ENCODE measurements at places on chromosomes 6 and 20.

- H3K4me1 ChIP-seq, result no peaks in the 10 kb centered on the region
- peaks cover 17% of the 10 kb centered on the region for H3K27me3 ChIP-seq
- no peak overlapping the region for H3K4me3 ChIP-seq
- no peaks in the 10 kb centered on the region for H3K36me3 ChIP-seq
- no peak overlapping the region for H3K27ac ChIP-seq
These were observed 124.1 kb downstream of the FOXA2 start for GRCh38 chr20:22460231-22460630.

GRCh38 chr6:108902382-108902792 lies 54.2 kb downstream of the ARMC2 start:
- H3K27ac ChIP-seq, result peak overlapping the region; percentile 51
- H3K27me3 ChIP-seq, result no peaks in the 10 kb centered on the region
- peak; percentile 77 for DNase-seq
- no peaks in the 10 kb centered on the region for H3K36me3 ChIP-seq
- peaks cover 9% of the 10 kb centered on the region for H3K4me1 ChIP-seq
- H3K4me3 ChIP-seq, result no peak overlapping the region

GRCh38 chr6:163548624-163549023 lies 134.1 kb downstream of the QKI start:
- no peaks in the 10 kb centered on the region for H3K4me1 ChIP-seq
- DNase-seq, result no peak
- no peak overlapping the region for H3K4me3 ChIP-seq
- H3K27ac ChIP-seq, result no peak overlapping the region

DNA sequence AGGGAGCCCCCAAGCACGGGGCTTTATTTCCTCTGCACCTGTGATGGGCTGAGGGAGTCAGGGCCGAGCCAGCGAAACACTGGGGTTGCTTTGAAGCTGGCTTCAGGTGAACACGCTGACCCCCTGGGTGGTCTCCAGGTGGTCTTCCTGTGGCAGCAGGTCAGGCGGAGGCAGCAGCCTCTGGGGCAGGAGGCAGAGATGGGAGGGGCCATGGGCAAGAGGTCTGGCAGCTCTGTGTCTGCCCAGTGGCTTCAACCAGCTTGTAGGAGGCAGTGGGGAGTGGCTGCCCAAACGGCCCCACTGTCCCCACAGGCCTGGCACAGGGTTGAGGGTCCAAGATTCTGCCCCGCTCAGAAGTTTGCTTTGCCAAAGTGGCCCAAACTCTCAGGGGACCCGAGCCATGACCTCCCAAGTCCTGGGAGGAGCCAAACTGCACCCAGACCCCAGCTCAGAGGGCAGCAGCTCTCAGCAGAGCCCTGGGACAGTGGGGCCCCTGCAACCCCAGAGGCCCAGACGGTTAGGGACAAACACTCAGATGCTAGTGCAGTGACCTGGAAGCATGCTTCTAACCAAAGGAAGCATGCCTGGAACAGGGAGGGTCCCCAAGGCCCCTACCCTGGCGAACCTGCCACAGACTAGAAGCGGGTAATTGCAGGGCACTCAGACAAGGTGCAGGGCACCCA lies 15.3 kb downstream of the NTSR1 start:
- H3K36me3 ChIP-seq, result no peaks in the 10 kb centered on the region
- H3K4me1 ChIP-seq, result no peaks in the 10 kb centered on the region
- no peak overlapping the region for H3K27ac ChIP-seq
- no peaks in the 10 kb centered on the region for H3K27me3 ChIP-seq

- DNase-seq, result peak; percentile 25
- no peaks in the 10 kb centered on the region for H3K27me3 ChIP-seq
- no peak overlapping the region for H3K27ac ChIP-seq
- peaks cover 14% of the 10 kb centered on the region for H3K4me1 ChIP-seq
- H3K36me3 ChIP-seq, result peaks cover 5% of the 10 kb centered on the region
- H3K4me3 ChIP-seq, result no peak overlapping the region
These were observed 460.3 kb downstream of the UTRN start for GRCh38 chr6:144745439-144745838.

DNA sequence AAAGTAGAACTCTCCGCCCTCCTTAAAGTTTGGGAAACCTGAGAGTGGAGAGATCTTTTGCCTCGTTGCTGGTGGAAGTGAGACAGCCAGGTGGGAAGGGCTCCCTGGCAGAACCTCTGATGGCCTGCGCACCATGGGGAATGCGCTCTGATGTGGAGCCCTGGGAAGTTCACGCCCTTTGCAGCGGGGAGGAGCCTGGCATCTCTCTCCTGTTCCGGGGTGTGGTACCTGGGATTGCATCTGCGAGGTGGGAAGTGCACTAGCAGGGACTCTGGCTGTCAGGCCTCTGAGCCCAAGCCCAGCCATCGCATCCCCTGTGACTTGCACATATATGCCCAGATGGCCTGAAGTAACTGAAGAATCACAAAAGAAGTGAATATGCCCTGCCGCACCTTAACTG lies 159.8 kb downstream of the AKAP7 start:
- DNase-seq, result no peak
- H3K36me3 ChIP-seq, result peaks cover 2% of the 10 kb centered on the region
- H3K4me3 ChIP-seq, result no peak overlapping the region
- H3K4me1 ChIP-seq, result peaks cover 8% of the 10 kb centered on the region
- no peaks in the 10 kb centered on the region for H3K27me3 ChIP-seq
- no peak overlapping the region for H3K27ac ChIP-seq

- H3K4me3 ChIP-seq, result no peak overlapping the region
- no peaks in the 10 kb centered on the region for H3K27me3 ChIP-seq
- DNase-seq, result no peak
- peaks cover 13% of the 10 kb centered on the region for H3K4me1 ChIP-seq
These were observed 83.8 kb upstream of the SUPT3H start for GRCh38 chr6:45461486-45461885.

DNA sequence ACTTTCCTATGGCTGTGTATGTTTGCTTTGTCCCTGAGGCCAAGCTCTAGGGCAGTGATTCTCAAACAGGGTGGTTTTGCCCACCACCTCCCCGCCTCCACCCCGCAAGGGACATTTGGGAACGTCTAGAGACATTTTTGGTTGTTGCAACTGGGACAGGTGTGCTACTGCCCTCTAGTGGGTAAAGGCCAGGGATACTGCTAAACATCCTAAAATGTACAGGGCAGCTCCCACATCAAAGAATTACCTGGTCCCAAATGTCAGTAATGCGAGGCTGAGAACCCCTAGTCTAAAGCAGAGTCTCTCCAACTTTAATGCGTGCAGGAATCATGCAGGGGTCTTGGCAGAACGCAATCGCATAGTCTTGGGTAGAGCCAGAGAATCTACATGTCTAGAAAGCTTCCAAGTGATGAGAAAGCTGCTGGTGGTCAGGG lies 5.1 kb downstream of the KCNS1 start:
- no peak overlapping the region for H3K4me3 ChIP-seq
- no peaks in the 10 kb centered on the region for H3K36me3 ChIP-seq
- H3K27ac ChIP-seq, result no peak overlapping the region
- peak; percentile 72 for DNase-seq
- H3K4me1 ChIP-seq, result no peaks in the 10 kb centered on the region

- peak; percentile 56 for DNase-seq
- H3K4me1 ChIP-seq, result no peaks in the 10 kb centered on the region
- no peak overlapping the region for H3K27ac ChIP-seq
These were observed 23.7 kb downstream of the PEX7 start for GRCh38 chr6:136846046-136846445.

DNA sequence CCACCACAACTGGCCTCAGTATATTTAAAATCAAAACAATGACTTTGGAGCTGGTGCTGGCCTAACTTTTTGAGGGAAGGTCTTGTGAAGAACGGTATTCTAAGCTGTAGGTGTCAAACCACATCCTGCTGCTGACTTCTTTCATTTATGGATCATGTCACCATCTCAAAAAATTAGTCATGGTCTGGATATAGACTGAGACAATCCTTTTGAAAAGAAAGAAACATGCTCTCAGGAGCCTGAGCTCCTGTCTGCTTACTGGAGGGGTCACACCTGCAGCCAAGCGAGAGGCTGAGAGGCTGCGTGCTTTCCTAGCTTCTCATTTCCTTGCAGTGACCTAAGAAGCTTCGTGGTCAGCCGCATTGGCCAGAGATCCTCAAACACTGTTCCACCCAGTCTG lies 55.2 kb downstream of the TIAM2 start:
- no peak overlapping the region for H3K27ac ChIP-seq
- no peak for DNase-seq
- H3K27me3 ChIP-seq, result no peaks in the 10 kb centered on the region

DNA sequence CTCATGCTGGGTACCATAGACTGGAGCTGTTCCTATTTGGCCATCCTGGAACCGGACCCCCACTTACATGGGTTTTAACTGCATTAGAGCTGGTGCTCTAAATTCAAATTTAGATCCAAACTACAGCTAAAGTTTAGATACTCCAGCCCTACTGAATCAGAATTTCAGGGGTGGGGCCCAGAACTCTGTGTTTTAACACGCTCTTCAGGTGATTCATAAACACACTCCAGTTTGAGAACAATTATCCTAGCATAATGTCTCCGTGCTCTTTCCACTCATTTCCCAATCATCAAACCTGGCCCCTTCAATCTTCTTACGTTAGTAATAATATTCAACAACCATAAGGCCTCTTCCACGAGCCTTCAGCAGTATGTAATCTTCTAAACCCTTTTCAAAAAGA lies 15.3 kb downstream of the TRPC4AP start:
- H3K27me3 ChIP-seq, result no peaks in the 10 kb centered on the region
- no peak overlapping the region for H3K27ac ChIP-seq
- H3K4me3 ChIP-seq, result no peak overlapping the region
- H3K4me1 ChIP-seq, result no peaks in the 10 kb centered on the region
- no peak for DNase-seq

GRCh38 chr6:38184585-38185080 lies 365.1 kb downstream of the ZFAND3 start:
- H3K4me3 ChIP-seq, result no peak overlapping the region
- no peak for DNase-seq
- H3K36me3 ChIP-seq, result no peaks in the 10 kb centered on the region
- no peaks in the 10 kb centered on the region for H3K27me3 ChIP-seq

- DNase-seq, result no peak
- H3K4me1 ChIP-seq, result peaks cover 29% of the 10 kb centered on the region
- no peaks in the 10 kb centered on the region for H3K27me3 ChIP-seq
- H3K4me3 ChIP-seq, result no peak overlapping the region
These were observed 5.8 kb upstream of the ME1 start for GRCh38 chr6:83436674-83437073.

- no peak for DNase-seq
- no peaks in the 10 kb centered on the region for H3K27me3 ChIP-seq
- H3K4me1 ChIP-seq, result no peaks in the 10 kb centered on the region
- H3K27ac ChIP-seq, result no peak overlapping the region
These were observed 16.7 kb downstream of the DYNLT1 start for GRCh38 chr6:158627940-158628211.

DNA sequence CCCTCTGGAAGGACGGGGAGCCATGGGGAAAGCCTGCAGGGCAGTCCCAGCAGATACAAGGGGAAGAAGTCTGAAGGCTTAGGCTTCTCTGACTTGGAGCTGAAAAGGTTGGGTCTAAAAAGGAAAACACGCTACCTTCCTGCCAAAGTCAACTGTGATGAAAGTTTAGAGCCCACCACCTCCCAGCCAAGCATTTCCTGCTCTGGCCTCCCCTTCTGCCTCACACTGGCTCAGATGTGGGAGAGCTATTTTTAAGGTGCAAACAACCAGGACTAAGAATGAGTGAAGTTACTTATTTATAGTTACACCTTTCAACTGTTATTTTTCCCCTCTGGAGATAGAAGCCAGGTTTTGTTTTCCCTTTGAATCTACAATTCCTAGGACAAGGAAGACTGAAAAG lies 21.2 kb downstream of the NEDD9 start:
- DNase-seq, result no peak
- no peak overlapping the region for H3K4me3 ChIP-seq
- peak overlapping the region; percentile 20 for H3K27ac ChIP-seq
- H3K4me1 ChIP-seq, result peaks cover 65% of the 10 kb centered on the region
- no peaks in the 10 kb centered on the region for H3K27me3 ChIP-seq

GRCh38 chr6:108851756-108852155 lies 3.5 kb downstream of the ARMC2 start:
- peaks cover 12% of the 10 kb centered on the region for H3K4me1 ChIP-seq
- no peak overlapping the region for H3K4me3 ChIP-seq
- DNase-seq, result no peak
- peaks cover 15% of the 10 kb centered on the region for H3K36me3 ChIP-seq

DNA sequence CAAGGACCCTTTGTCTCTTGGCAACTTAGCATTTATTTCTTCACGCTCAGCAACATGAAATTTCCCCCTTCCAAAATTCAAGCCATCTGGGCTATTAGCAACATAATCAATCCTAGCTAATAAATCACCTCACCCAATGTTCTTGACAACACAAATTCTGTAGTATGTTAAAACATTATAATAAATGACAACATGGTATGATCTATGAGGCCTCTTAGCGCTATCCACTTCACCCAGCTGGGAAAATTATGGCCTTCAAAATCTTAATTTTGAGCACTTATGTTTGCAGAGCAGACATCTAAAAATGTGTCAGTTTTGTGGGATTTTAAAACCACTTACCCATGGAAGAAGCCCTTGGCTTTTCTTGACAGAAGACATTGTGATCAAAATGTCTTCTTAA lies 181.9 kb downstream of the HDGFL1 start:
- no peak overlapping the region for H3K4me3 ChIP-seq
- no peaks in the 10 kb centered on the region for H3K4me1 ChIP-seq
- H3K36me3 ChIP-seq, result no peaks in the 10 kb centered on the region
- no peaks in the 10 kb centered on the region for H3K27me3 ChIP-seq

- H3K36me3 ChIP-seq, result peaks cover 27% of the 10 kb centered on the region
- H3K27me3 ChIP-seq, result no peaks in the 10 kb centered on the region
- H3K27ac ChIP-seq, result no peak overlapping the region
- DNase-seq, result no peak
These were observed 44.9 kb downstream of the ITCH start for GRCh38 chr20:34407962-34408474.

DNA sequence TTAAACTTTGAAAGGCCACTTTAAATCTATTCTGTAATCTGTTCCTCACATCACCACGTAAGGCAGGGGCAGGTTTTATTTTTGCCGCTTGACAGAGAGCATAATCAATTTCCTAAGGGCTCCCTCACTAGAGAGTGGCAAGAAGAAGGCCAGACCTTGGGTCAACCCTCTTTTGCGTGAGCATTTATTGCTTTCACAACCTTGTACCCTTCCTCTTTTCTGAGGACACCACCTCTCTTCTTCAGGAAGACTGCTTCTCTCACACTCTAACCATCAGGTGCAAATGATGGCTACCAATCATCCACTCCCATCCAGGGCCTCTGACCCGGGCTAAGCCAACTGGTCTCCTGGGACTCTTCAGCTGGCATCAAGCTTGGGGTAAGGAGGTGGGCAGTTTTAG lies 25.2 kb upstream of the QKI start:
- H3K27me3 ChIP-seq, result no peaks in the 10 kb centered on the region
- no peak overlapping the region for H3K27ac ChIP-seq
- DNase-seq, result no peak
- peaks cover 4% of the 10 kb centered on the region for H3K4me1 ChIP-seq
- no peak overlapping the region for H3K4me3 ChIP-seq

- H3K36me3 ChIP-seq, result no peaks in the 10 kb centered on the region
- DNase-seq, result no peak
- H3K27me3 ChIP-seq, result peaks cover 23% of the 10 kb centered on the region
- no peaks in the 10 kb centered on the region for H3K4me1 ChIP-seq
These were observed 173.4 kb downstream of the BMP7 start for GRCh38 chr20:57092900-57093530.

GRCh38 chr6:117740605-117741004 lies 65.3 kb downstream of the NUS1 start:
- no peak overlapping the region for H3K27ac ChIP-seq
- H3K27me3 ChIP-seq, result no peaks in the 10 kb centered on the region
- no peaks in the 10 kb centered on the region for H3K4me1 ChIP-seq
- DNase-seq, result no peak
- H3K4me3 ChIP-seq, result no peak overlapping the region
- H3K36me3 ChIP-seq, result no peaks in the 10 kb centered on the region

- H3K27me3 ChIP-seq, result peaks cover 37% of the 10 kb centered on the region
- no peaks in the 10 kb centered on the region for H3K36me3 ChIP-seq
- no peak overlapping the region for H3K27ac ChIP-seq
- no peak overlapping the region for H3K4me3 ChIP-seq
- DNase-seq, result no peak
- no peaks in the 10 kb centered on the region for H3K4me1 ChIP-seq
These were observed 24.7 kb upstream of the LRFN2 start for GRCh38 chr6:40611912-40612311.
